Suppressor macrophage (primary cell): ENCODE measurements at places on chromosomes 3 and 15.

DNA sequence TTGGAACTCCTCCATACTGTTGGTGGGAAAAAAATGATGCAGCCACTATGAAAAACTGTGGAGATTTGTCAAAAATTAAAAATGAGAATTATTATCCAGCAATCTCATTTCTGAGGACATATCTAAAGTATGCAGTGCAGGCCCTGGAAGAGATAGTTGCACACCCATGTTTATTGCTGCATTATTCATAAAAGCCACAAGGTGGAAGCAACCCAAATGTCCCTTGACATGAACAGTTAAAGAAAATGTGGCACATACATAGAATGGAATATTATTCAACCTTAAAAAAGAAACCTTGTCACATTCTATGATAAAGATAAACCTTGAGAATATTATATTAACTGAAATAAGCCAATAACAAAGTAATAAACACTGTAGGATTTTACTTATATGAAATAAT lies 80.9 kb upstream of the ARHGEF26 start:
- DNase-seq: peak; percentile 12

DNA sequence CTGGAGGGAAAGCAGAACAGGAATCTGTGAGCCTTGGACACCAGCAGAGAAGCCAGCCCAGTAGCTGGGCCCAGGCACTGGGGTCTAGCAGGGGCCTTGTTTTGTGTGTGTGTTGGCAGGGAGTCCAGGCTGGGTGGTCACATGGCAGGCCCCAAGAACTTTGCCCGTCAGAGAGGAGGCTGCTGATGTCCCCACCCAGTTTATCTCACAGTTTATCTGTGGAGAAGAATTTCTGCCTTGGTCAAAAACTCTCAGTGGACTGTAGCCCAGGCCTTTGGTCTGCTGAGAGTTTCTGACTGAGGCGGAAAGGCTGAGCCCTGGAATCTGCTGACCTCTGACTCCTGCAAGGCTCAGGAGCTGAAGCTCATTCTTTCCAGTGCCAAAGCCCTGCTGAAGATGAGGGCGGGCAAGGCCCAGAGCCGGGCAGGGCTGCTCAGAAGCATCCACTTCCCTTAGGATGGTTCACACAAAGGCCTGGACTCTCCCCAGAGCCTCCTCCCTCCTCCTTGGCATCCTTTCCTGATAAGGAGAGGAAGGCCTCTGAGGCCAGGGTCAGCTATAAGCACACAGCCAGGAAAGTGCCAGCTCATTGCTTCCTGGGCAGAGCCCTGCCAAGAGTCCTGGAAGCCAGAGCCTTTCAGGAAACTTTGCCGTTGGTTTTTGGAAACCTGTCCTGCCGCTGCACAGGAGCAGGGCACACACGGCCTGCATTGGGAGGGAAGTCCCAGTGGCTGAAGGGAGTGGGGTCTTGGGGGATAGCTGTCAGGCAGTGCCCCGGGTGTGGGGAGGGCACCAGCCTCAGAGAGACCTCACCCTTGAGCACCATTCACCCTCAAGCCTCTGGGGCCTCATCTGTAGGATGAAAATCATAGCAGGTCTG lies 37.2 kb upstream of the SLCO2A1 start:
- no peak for DNase-seq

DNA sequence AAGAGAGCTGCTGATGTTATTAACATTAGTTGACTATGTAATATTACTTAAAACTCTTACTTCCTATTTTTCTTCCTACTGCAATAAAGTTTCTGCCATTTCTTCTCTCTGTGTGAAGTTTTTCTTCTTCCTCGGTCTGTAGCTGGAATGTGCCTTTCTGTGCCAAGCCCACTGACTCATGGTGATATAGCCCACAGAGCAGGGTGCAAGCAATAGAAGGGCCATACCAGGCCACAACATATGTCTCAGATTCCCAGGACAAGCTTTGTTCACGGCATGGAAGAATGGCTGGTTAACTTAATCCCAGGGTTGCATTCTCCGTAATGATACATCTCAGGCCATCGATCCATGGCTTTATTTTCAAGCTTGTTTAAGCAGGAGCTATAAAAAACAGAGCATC lies 815.3 kb downstream of the TUSC7 start:
- DNase-seq: no peak

DNA sequence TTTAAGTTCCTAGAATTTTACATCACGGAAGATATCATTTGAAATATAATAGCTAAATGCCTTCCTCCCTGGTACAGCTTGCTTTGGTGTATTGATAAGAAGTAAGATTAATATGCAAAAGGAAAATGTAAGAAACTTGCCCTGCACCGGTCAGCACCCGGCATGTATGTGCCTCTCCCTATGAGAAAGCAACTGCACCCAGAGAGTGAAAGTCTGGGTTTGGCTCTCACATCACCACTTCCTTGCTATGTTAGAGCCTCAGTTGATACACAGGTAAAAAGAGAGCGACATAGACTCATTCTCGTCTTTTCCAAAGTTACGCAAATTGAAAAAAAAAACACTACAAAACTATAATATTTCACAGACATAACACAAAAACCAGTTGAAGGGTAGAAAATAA lies 96.7 kb downstream of the FOXP1 start:
- DNase-seq: no peak

DNA sequence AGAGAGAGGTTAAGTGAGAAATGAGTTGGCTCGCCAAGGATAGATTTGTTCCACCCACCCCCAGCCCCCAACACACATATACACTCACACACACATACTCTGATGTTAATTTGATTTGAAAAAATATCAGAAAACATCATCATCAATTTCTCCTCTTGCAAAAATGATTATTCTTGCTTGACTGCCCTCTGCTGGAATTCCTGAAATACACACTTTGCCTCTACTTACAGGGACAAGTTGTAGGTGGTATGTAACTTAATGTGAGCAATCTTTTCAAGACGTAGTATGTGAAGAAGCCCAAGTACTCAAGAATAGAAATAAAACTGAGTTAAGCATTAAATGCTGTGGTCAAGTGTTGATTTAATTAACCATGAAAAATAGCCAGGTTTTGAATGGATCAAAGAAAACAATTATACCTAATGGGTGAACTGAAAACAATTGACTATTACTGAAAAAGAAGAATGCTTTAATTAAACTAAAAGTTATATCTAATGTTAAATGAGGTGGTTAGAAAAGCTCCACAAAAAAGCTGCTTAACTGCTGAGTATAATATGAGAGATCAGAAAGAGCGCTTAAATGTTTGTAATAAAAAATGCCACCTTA lies 46.6 kb upstream of the MDFIC2 start:
- peak; percentile 44 for DNase-seq

DNA sequence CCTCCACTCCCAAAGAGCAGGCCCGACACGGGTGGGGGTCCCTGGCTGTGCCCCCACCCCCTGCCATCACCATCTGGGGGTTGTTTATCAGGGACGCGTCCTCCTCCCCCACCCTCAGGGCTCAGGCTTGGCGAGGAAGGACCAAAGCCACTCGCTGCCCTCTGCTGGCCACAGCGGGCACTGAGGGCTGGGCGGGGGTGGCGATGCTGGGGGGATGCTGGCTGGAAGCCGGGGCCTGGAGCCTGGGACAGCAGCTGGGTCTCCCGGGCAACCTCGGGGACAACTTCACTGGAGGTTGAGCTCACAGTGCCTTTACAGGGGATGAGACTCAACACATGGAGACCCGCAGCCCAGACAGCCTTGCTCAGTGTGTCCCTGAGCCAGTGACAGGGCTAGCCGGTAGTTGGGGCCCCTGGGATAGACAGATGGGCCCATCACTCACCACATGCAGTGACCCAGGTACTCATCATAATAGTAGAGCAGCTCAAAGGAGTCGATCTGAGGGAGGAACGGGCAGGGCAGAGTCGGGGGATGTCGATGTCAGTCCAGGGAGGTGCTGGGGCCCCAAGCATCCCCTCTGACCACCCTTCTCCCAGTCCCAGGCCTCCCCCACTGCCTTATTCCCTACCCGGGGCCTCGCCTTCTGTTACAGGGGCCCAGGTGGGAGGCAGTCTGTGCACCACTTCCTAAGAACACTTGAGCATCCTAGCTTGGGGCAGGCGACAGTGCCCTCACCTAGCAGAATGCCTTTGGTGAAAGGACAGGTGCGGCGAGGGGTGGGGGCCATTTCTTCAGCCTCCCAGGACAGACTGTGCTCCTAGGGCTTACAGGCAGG lies 5.9 kb upstream of the CALML4 start:
- DNase-seq: peak; percentile 73

DNA sequence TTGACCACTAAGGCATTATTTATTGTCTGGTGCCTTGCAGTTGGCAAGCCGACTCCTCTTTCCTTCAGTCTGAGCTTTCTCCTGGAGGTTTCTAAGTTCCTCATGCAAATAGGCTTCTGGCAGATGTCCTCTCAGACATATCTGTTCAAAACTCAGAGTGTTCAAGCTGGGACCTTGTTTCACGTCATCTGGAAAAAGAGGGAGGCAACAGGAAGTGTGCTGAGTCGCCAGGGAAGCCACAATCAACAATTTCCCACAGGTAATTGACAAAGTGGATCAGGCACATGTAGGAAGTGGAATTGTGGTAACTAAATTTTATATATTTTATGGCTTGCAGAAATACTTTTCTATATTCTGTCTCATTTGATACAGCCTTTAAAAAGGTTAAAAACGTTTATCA lies 14.6 kb downstream of the SCG5 start:
- no peak for DNase-seq

- DNase-seq: no peak
These were observed 29.2 kb upstream of the WWTR1 start for GRCh38 chr3:149686996-149687395.

GRCh38 chr15:64010719-64011118 lies 35.6 kb downstream of the DAPK2 start:
- peak; percentile 88 for DNase-seq

GRCh38 chr15:100200287-100200880 lies 141.4 kb downstream of the ADAMTS17 start:
- no peak for DNase-seq

GRCh38 chr3:2774481-2775249 lies 335.5 kb downstream of the IL5RA start:
- DNase-seq: no peak

- DNase-seq: no peak
These were observed 392.5 kb downstream of the FOXP1 start for GRCh38 chr3:71191031-71191482.

DNA sequence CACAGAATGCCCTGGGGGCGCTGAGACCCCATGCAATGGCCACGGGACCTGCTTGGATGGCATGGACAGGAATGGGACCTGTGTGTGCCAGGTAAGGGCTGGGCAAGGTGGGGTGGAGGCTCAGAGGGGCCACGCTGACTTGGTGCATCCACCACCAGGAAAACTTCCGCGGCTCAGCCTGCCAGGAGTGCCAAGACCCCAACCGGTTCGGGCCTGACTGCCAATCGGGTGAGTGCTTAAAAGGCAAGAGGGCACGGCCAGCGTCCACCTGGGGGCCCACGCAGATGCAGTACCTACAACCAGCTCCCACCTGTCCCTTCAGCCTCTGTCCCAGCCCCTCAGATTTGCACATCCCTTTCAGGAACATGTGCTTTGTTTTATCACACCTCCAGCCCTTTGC lies 6.9 kb downstream of the STAB1 start:
- no peak for DNase-seq

- DNase-seq: no peak
These were observed 189.3 kb downstream of the EDEM1 start for GRCh38 chr3:5376761-5377160.

GRCh38 chr15:52657338-52657737 lies 21.9 kb downstream of the ATOSA start:
- DNase-seq: no peak

- DNase-seq: no peak
These were observed 92.4 kb downstream of the CSNK1G1 start for GRCh38 chr15:64263567-64263966.

DNA sequence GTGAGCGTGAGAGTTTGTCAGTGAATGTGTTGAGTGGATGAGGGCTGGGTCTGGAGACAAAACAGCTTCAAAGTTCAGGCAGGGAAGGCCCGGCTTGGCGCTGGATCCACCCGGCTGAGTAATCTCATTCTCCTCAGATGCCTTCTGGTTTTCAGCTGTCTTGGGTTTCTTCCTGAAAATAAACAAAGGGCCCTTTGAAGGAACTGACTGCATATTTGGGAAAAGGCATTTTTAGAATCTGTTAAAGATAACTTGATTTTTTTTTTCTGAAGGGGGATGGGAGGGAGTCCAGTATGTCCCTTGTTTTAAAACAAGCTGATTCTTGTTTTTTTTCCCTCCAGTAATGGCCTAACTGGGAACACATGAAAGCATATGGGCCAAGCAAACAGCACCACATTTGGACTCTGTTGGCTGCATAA lies 86.4 kb downstream of the TIGIT start:
- DNase-seq: no peak

DNA sequence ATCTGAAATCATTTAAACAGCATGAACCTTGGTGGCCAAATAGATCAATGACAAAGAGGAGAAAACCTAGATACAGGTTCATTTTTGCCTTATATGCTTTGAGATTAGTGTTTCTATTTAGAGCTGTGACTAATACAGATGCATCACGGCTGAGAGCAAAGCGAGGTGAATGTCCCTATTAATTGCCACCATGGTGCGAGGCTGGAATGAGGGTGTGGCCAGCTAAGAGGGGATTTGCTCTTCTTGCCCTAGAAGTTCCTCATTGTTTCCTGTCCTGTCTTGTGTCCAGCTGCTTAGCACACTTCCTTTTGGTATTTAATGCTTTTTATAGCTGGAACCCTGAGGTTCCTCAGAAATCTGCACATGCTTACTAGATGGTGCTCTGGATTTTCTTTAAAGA lies 339.1 kb upstream of the RGMA start:
- DNase-seq: peak; percentile 30

DNA sequence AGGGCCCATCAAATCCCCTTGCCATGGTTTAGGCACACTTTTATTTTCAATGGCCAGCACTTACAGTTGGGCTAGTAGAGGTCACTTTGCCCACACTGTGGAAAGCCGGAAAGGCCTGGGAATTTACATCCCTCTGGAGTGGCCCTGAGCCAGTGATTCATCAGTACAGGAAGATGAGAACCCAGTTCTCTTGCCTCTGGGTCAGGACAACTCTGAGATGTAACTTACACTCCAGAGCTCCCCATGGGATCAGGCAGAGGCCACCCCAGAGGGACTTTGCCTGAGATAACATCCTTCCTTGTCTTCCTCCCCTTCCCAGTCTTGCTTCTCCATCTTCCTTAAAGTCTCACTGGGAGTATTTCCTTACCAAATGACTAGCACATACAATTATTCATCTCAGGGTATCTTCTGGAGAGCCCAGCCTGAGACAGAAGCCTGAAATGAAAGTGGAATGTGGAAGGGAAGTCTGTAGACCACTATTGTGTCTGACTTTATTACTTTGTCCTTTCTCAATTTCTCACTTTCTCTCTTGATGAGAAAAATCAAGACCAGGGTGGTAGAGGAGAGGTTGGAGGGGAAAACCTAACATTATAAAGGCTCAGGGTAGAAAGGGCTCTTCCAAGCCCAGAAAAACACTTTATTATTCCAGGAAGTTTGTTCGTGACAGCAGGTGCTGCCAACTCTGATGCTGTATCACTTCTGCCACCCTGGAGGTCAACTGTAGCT lies 220.8 kb downstream of the ZNF621 start:
- no peak for DNase-seq

GRCh38 chr15:67405208-67406191 lies 115.4 kb upstream of the C15orf61 start:
- DNase-seq: no peak

- DNase-seq: no peak
These were observed 170.0 kb downstream of the SEMA6D start for GRCh38 chr15:47887241-47887800.

GRCh38 chr15:43524254-43524845 lies 6.9 kb downstream of the MAP1A start:
- DNase-seq: no peak

GRCh38 chr3:108091498-108092250 lies 843 bp upstream of the CD47 start:
- DNase-seq: no peak
